T-helper 22 cell (primary cell): ENCODE measurements at places on chromosomes 16 and 17.
A peak's percentile ranks its signal among the peaks of the same experiment; 100 is the strongest.

GRCh38 chr17:8965394-8966168 is at the start of gene PIK3R5:
Gene PIK3R5, minus strand, starts transcription at chr17:8965707. Its CDS starts 54,213 bp downstream, at chr17:8911494.
- DNase-seq: peak; percentile 72

DNA sequence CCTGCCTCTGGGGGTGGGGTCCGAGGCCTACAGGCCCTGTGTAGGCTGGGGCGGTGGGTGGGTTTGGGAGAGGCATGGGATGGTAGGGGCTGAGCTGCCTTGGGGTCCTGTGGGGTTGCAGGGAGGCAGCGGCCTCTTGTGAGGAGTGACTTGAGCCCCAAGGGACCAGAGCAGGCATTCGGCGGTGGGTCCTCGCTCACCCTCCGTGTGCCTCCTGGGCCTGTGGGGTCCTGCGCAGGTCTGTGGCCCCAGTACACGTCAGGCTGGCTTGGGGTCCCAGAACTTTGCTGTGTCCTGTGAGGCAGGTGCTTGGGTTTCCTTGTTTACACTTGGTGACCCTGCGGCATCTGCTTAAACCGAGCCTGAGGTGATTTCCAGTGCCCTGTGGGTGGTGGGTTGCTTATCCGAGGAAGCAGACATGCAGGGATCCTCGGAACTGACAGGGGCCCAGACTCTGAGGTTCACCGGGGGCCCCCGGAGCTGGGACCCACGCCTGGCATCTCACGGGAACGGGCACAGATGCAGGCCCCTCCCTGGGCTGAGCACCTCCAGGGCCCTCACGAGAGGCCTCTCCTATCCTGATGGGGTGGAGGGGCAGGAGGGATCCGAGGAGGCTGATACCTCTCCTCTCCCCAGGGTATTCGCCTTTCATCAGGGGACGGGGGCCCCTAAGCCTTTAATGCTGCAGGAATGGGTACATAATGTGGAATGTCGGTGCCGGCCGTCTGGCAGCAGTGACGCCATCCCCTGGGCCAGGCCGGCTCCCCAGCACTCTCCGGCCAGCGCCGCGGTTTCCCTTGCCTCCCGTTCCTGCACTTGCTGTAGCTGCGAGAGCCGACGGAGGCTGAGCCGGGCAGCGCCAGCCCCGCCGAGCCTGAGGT is 7.7 kb downstream of the METRNL start:
- DNase-seq: no peak

DNA sequence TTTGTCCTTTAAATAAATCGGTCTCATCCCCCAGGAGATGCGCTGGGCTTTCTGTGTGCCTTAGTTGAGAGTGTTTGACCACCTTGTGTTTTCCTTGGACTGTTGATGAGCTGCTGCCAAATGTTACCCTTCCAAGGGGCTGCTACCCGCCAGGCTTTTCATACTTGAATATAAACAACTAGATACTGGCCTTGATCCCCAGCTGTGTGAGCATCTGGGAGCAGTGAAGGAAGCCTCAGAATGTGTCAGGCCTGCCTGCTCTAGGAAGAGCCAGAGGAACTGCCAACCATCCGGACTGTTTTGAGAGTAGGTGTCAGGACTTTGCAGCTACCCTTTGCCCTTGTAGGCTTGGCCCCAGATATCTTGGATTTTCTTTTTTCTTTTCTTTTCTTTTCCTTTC is 57.8 kb downstream of the LDHD start:
- DNase-seq: no peak

DNA sequence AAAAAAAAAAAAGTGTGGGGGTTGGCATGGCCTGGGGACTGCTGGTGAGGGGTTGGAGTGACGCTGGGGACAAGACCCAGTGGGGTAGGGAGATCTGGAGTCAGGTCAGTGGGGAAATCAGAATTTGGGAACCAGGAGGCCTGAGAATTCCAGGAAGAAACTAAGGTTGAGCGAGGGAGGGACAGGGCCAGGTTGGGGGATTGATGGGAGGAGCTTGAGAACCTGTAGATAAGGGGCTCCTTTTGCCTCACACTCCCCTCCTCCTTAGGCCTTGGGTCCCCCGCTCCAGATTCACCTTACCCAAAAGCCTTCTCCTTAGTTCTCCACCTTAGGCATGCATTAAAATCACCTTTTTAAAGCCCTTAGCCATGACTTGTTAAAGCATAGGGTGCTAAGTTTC is 8.3 kb upstream of the PYDC1 start:
- no peak for DNase-seq
